ENCODE measurements at places on chromosomes 11 and 22. TPM values are rescaled to one million over a fixed set of nuclear protein-coding genes. Genes with fewer than 3 reads are reported as not detected.

DNA sequence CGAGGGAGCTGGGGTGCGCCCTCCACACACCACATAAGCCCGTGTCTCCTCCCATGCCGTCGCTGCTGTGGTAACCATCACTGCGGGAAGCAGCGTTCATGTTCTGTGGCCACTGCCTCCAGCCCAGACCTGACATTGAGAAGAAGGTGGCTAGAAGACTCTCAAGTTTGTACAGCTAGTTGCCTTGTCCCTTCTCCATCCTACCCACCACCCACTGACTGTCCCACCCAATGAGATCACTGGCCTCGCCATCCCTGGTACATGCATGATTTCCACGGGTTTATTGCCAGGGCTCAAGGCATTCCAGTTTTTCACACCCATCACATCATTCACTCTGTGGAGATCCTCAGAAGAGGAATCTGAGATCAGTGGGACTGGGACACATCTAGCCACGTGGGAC lies 33.0 kb downstream of the AHNAK start:
- peaks cover 78% of the 10 kb centered on the region for H3K4me1 ChIP-seq
- DNase-seq, result no peak
- H3K4me3 ChIP-seq, result no peak overlapping the region
- no peaks in the 10 kb centered on the region for H3K27me3 ChIP-seq

GRCh38 chr11:96314326-96315020 lies 28.5 kb downstream of the MAML2 start:
- H3K36me3 ChIP-seq, result peaks cover 5% of the 10 kb centered on the region
- no peak for DNase-seq
- no peaks in the 10 kb centered on the region for H3K27me3 ChIP-seq
- peaks cover 28% of the 10 kb centered on the region for H3K4me1 ChIP-seq
- H3K27ac ChIP-seq, result no peak overlapping the region
- H3K4me3 ChIP-seq, result no peak overlapping the region

DNA sequence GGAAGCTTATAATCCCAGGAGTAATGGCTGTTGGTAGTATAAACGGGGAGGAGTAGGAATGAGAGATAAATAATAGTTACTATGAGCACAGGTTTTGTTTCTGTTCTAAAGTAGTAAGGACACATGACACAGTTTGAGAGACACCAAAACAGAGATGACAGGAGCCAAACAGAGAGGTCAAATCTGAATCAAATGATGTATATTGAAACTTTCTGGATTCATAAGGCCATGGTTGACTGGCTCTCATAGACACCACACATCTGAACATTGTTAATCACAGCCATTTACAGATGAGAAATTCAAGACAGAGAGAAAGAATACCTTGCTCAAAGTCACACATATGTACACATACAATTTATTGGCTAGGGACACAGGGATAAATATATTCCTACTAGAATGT lies 63.4 kb upstream of the UCP3 start:
- H3K27ac ChIP-seq, result no peak overlapping the region
- no peak for DNase-seq
- no peaks in the 10 kb centered on the region for H3K27me3 ChIP-seq
- H3K4me3 ChIP-seq, result no peak overlapping the region
- H3K4me1 ChIP-seq, result peaks cover 14% of the 10 kb centered on the region
- peaks cover 16% of the 10 kb centered on the region for H3K36me3 ChIP-seq

DNA sequence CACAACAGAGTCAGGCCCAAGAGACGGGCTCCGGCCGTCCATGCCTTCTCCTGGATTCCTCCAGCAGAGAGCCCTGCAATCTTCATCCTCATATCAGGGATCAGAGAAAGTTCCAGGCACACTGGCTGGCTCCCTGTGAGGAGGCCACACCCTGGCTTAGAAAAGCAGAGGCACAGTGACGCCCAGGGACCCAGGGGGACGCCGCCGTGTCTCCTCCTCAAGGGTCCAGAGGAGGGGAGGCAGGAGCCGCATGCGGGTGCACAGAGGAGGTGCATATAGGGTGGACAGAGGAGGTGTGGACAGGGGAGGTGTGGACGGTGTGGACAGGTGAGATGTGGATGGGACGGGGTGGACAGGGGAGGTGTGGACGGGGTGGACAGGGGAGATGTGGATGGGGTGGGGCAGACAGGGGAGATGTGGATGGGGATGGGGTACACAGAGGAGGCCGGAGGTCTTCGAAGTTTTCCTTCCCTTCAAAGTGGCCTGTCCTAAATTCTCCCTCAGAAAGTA lies 1521.9 kb downstream of the BRD1 start:
- H3K36me3 ChIP-seq, result no peaks in the 10 kb centered on the region
- H3K27me3 ChIP-seq, result peaks cover 63% of the 10 kb centered on the region
- H3K27ac ChIP-seq, result no peak overlapping the region
- H3K4me1 ChIP-seq, result no peaks in the 10 kb centered on the region
- DNase-seq, result no peak

GRCh38 chr11:64726867-64727530 lies 4.0 kb upstream of the NRXN2 start:
- no peak for DNase-seq
- H3K4me3 ChIP-seq, result no peak overlapping the region
- no peaks in the 10 kb centered on the region for H3K36me3 ChIP-seq
- no peak overlapping the region for H3K27ac ChIP-seq
- H3K4me1 ChIP-seq, result peaks cover 34% of the 10 kb centered on the region

- H3K4me1 ChIP-seq, result peaks cover 25% of the 10 kb centered on the region
- H3K27ac ChIP-seq, result no peak overlapping the region
- H3K4me3 ChIP-seq, result no peak overlapping the region
- H3K27me3 ChIP-seq, result no peaks in the 10 kb centered on the region
- no peak for DNase-seq
- H3K36me3 ChIP-seq, result no peaks in the 10 kb centered on the region
These were observed 78.4 kb downstream of the RBFOX2 start for GRCh38 chr22:35950262-35950661.

DNA sequence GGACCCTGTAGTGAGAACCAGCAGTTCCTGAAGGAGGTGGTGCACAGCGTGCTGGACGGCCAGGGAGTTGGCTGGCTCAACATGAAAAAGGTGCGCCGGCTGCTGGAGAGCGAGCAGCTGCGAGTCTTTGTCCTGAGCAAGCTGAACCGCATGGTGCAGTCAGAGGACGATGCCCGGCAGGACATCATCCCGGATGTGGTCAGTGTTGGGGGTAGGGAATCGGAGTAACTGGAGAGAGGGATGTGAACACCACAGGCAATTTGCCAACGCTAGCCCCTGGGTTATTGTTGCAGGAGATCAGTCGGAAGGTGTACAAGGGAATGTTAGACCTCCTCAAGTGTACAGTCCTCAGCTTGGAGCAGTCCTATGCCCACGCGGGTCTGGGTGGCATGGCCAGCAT lies 19.9 kb downstream of the MADD start:
- no peak overlapping the region for H3K27ac ChIP-seq
- H3K4me3 ChIP-seq, result no peak overlapping the region
- DNase-seq, result no peak

GRCh38 chr11:422249-422656 lies 7.5 kb upstream of the SIGIRR start:
- no peaks in the 10 kb centered on the region for H3K4me1 ChIP-seq
- no peak overlapping the region for H3K4me3 ChIP-seq

DNA sequence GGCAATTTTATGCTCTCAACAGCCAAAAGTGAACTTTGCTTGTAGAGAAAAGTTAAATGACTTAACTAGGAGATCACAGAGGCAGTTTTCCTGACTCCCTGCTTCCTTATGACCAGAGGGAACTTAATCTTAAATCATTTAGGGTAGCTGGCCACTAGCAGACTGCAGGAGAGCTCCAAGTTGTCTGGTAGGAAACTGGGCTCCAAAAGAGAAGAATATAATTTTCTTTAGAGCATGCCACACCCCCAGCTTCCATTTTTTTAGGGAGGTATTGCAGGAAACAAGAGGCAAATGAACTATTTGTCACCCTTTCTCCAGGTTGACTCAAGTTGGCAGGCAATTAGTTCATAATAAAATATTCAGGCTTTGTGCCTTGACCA lies 2.6 kb downstream of the METTL15 start:
- H3K27ac ChIP-seq, result peak overlapping the region; percentile 83
- no peaks in the 10 kb centered on the region for H3K27me3 ChIP-seq
- peaks cover 40% of the 10 kb centered on the region for H3K4me1 ChIP-seq
- no peak for DNase-seq
- no peaks in the 10 kb centered on the region for H3K36me3 ChIP-seq

GRCh38 chr11:28521075-28521474 lies 412.9 kb downstream of the METTL15 start:
- no peaks in the 10 kb centered on the region for H3K4me1 ChIP-seq
- no peak overlapping the region for H3K27ac ChIP-seq
- DNase-seq, result no peak
- H3K27me3 ChIP-seq, result no peaks in the 10 kb centered on the region
- no peak overlapping the region for H3K4me3 ChIP-seq

- H3K4me1 ChIP-seq, result no peaks in the 10 kb centered on the region
- H3K27me3 ChIP-seq, result no peaks in the 10 kb centered on the region
- no peak for DNase-seq
These were observed 3.8 kb downstream of the OR51V1 start for GRCh38 chr11:5196731-5197130.

- DNase-seq, result no peak
- H3K4me3 ChIP-seq, result no peak overlapping the region
- H3K27ac ChIP-seq, result no peak overlapping the region
- H3K27me3 ChIP-seq, result no peaks in the 10 kb centered on the region
These were observed 31.0 kb downstream of the TSG101 start for GRCh38 chr11:18495703-18496102.

DNA sequence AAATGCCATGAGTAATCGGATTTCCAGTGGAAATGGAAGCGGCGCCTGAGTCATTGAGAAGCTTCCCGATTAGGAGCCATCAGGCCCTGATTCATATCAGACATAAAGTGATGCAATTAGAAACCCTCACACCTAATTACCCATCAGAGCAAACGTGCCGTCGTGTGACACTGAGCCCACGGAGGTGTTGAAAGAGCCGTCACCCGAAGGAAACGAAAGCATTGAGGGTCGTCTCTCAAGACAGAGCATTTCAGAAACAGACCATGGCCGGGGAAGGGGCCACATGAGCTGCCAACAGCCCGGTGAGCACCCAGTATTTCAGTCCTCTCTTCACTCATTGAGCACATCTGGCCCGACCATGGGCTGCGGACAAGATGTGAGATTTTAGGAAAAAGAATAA lies 829.3 kb downstream of the TBC1D22A start:
- no peak overlapping the region for H3K4me3 ChIP-seq
- H3K36me3 ChIP-seq, result no peaks in the 10 kb centered on the region
- H3K4me1 ChIP-seq, result no peaks in the 10 kb centered on the region
- H3K27ac ChIP-seq, result no peak overlapping the region
- peaks cover 9% of the 10 kb centered on the region for H3K27me3 ChIP-seq

GRCh38 chr11:2933375-2934020 lies 4.3 kb upstream of the PHLDA2 start:
- H3K27me3 ChIP-seq, result peaks cover 2% of the 10 kb centered on the region
- no peaks in the 10 kb centered on the region for H3K36me3 ChIP-seq
- H3K4me3 ChIP-seq, result no peak overlapping the region
- no peak for DNase-seq
- H3K4me1 ChIP-seq, result peaks cover 11% of the 10 kb centered on the region
- no peak overlapping the region for H3K27ac ChIP-seq

DNA sequence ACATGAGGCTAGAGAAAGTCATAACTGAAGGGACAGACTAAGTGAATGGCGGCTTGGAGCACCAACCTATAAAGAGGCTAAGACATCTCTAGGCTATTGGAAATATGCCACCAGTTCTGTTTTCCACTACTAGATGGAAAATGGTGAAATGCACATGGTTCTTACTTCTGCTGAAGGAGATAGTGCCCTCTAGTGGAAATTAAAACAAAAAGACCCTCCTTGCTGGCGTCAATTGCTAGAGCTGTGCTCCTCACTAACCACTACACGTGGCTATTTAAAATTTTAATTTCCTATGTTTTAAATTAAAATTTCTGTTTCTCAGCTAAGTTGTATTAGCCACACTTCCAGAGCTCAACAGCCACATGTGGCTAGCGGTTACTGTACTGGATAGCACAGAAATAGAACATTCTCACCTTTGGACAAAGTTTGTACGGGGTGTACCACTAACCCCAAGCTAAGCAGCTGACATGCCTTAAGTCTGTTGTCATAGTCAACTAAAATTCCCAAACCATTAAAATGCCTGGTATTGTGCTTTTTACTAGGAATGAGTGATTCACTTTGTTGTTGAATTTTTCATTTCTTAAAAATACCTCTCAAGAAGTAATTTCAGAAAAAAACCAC lies 34.1 kb upstream of the CALCA start:
- no peaks in the 10 kb centered on the region for H3K4me1 ChIP-seq
- peak; percentile 46 for DNase-seq

DNA sequence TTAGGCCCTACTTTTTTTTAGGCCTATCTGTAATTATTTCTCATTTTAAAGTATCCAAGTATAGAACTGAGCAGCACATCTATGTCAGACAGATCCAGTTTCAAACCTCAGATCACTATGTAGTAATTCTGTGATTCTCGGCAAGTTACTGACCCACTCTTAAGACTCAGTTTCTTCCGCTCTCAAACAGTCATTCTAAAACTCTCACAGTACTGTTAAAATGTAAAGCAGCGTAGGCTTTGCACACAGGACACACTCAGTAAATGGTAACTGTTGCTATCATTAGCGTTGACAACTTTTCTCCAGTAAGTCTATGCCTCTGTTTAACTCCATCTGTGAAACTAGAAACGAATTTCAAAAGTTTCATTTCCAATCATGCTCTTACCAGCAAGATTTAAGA lies 277.1 kb downstream of the TTC28 start:
- no peaks in the 10 kb centered on the region for H3K4me1 ChIP-seq
- H3K36me3 ChIP-seq, result no peaks in the 10 kb centered on the region
- DNase-seq, result no peak
- no peaks in the 10 kb centered on the region for H3K27me3 ChIP-seq

DNA sequence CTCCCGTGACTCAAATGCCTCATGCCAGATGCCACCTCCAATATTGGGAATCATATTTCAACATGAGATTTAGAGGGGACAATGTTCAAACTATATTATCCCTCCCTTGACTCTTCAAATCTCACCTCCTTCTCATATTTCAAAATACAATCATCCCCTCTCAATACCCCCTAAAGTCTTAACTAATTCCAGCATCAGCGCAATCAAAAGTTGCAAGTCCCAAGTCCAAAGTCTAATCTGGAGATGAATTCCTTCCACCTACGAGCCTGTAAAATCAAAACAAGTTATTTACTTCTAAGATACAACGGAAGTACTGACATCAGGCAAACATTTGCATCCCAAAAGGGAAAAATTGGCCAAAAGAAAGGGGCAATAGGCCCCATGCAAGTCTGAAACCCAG lies 67.2 kb upstream of the SC5D start:
- peaks cover 6% of the 10 kb centered on the region for H3K4me1 ChIP-seq
- no peaks in the 10 kb centered on the region for H3K27me3 ChIP-seq
- DNase-seq, result no peak
- no peaks in the 10 kb centered on the region for H3K36me3 ChIP-seq

Gene CD3D
- 0.25 TPM for total RNA-seq

Gene SPA17
- 12.7 TPM for total RNA-seq

Gene APOBEC3B
- 13.9 TPM for total RNA-seq

Gene KRTAP5-7
- total RNA-seq, result not detected

Gene OR10A2
- total RNA-seq, result not detected

Gene ATL3
- not detected for total RNA-seq

Gene CHCHD10
- 62.8 TPM for total RNA-seq

Gene YAP1
- total RNA-seq, result 91.0 TPM

Gene GLB1L2
- total RNA-seq, result 0.27 TPM

Gene GPR83
- 0.10 TPM for total RNA-seq

All from HepG2 (cell line).